ENCODE measurements at places on chromosomes 12 and 14.

DNA sequence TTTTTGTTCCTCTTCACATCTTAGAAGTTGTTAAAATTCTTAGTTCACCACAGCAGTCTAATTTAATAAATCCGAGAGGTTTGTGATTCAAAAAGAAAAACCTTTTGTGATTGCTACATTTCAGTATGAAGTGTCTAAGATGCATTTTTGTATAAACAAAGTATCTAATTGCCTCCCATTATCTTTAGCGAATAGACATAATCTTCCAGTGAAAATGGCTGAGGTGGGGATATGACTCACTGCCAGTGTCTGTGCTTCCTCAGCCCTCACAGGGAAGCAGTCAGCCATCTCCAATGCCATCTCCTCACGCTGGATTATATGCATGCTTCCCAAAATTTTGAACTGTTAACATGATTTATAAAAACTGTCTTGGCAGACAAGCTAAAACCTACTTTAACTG, 7.6 kb downstream of the GCH1 start:
- no peak for DNase-seq

GRCh38 chr12:7989827-7990491, 42.6 kb upstream of the FOXJ2 start:
- DNase-seq, result peak; percentile 59

- DNase-seq, result no peak
Measured at GRCh38 chr12:3281588-3282383, 204.6 kb downstream of the TSPAN9 start.

- DNase-seq, result no peak
Measured at GRCh38 chr12:82034769-82035168, 275.6 kb upstream of the PPFIA2 start.
